ENCODE measurements at places on chromosomes 13 and 19.

DNA sequence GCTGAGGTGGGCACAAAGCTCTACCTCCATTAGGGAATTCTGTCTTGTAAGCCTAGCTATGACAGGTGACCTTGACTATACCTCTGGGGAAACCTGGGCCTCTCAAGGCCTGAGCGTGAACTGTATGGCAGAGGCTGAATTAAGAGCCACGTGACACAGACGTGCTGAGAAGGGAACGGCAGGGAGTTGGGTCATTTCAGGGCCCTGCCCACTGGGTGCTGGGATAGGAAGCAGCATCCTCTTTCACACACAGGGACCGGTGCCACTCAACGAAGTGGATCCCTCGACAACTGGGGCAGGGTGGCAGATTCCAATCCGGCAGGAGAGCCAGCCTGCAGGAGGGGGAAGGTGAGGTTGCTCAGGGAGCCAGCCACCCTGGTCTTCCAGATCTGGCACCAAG, 9.2 kb downstream of the ASF1B start:
- DNase-seq = no peak

GRCh38 chr19:48120505-48120904, 9.9 kb upstream of the PLA2G4C start:
- DNase-seq = no peak

DNA sequence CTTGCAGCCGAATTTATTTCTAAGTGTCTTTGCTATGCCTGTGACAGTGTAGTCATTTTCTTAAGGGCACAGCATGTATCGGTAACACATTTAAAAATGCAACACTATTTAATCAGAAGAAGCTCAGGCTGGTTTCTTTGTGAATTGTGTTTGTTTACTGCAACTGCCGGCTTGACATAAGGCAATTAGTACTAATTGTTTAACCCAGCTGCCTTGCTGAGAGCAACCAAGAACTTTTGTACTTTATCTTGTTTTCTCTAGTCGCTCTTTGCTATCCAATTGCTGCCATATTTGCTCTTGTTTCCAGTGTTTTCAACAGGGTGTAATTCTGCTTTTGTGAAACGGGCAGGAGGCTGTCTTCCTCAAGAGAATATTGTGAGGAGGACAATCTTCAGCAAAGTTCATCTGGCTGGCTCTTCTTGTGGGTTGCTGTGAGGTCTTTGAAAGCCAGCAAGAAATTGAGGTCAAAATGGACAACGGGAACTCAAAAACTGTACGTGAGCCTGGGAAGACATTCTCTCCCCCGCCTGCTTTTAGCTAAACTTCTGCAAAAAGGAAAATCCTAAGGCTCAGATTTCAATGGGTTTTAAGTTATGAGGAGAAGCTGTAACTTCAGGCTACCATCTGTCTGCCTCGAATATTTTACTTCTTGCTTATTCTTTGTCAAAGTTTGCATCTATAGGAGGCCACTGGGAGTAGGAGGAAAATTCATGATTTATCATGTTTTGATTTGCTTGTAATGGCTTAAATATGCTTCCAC, 75.8 kb upstream of the TSHZ3 start:
- no peak for DNase-seq

GRCh38 chr13:99873832-99874430, 97.6 kb downstream of the ZIC5 start:
- no peak for DNase-seq

DNA sequence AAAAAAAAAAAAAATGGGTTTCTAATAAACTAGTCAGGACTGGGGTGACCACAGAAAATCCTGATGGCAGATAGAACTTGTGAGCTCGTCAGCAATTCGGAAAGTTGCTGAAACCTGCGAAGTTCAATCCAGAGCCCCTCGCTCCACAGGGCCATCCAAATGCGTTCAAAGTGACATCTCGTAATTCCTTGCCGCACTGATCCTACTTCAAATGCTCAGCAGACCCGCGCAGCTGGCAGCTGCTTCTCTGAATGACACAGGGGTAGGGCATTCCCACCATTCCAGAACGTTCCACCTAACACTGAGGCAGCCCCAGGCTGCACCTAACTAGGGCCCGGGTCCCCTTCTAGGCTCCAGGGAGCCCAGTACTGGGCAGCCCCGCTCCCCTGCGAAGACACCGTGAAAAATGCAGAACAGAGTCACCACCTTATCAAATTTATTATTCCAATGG, 4.8 kb upstream of the DAPK3 start:
- DNase-seq = no peak

DNA sequence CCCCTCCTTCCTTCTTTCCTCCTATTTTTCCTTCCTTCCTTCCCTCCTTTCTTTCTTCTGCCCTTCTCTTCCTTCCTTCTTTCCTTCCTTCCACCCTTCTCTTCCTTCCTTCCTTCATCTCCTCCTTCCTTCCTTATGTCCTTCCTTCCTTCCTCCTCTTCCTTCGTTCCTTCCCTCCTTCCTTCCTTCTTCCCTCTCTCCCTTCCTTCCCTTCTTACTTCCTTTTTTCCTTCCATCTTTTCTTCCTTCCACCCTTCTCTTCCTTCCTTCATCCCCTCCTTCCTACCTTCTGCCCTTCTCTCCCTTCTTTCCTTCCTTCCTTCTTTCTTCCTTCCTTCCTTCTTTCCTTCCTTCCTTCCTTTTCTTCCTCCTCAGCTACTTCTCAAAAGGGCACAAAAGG, 287.3 kb upstream of the ZNF507 start:
- no peak for DNase-seq

GRCh38 chr13:65860306-65860705, 1369.8 kb downstream of the PCDH9 start:
- DNase-seq = no peak
